ENCODE measurements at places on chromosomes 2 and 18.

DNA sequence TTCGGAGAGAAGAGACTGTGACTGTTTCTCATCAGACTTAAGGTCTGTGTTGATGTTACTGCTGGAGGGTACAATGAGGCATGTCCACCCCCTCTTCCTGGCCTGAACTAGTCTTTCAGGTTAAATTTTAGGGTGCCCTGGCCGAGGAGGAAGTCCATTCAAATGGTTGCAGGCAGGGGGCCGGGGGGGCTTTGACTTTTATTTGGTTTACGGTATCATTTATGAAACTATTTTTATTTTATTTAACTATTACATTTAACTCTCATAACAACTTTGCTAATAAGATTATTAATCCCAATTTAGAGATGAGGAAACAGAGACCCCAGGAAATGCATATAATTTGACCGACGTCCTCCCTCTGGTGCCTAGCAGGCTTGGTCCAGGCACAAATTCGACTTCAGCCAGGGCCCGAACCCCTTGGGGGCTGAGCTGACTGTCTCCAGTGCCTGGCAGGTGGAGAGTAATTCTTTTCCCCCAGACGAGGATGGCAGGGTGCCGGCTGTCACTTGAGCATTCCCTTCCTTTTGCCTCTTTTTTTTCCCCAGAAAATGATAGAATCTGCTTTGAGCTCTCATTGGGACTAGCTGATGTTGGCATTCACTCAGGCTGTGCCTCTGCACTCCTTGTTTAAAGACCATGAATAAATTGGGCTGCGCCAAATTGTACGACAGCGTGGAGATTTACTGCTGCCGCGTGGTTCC, 255.3 kb upstream of the SALL3 start:
- DNase-seq: no peak

- no peak for DNase-seq
Measured at GRCh38 chr2:202249521-202250253, 11.3 kb upstream of the SUMO1 start.

DNA sequence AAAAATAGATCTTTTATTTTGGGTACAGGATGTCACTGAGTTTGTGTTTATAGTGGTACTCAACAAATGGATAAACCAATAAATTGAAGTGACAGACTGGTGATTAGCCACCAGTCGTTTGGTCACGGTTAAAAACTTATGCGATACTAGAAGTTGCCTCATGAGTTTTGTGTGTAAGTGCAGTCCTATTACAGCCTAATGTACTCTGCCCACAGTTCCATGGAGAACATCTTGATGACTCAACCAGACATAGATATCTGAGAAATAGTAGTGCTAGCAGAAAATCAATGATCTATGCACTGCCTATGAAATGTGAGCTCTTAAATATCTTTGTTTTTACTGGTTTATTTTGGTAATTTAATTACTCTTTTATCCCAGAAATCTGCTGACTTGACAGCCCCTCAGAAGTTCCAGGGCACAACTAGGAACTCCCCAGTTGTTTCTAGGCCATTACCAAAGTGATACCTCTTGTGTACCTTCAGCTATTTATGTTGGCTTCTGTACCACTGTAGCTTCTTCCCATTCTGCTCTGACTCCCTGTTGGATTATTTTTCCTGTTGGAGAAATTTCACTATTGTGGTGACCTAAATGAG, 209.1 kb upstream of the KCNJ3 start:
- no peak for DNase-seq

- no peak for DNase-seq
Measured at GRCh38 chr2:211867845-211868451, 670.7 kb downstream of the ERBB4 start.

DNA sequence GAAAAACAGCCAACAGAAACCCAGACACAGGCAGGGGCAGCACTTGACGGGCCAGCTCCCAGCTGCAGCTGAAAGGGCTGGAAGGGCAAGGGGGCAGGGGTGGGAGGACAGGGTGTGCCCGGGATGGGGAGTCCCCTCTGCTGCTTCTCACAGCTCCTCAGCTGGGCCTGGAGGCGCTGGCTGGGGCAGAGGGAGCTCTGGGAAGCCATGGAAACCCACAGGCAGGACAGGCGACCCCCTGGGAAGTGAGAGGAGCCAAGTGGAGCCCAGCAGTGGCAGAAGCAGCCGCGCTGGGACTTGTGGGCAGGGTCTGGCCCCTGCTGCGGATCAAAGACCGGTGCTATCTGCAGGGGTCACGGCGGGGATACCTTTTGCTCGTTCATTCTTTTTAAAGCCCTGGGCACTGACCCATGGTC, 20.7 kb downstream of the OTOF start:
- no peak for DNase-seq

DNA sequence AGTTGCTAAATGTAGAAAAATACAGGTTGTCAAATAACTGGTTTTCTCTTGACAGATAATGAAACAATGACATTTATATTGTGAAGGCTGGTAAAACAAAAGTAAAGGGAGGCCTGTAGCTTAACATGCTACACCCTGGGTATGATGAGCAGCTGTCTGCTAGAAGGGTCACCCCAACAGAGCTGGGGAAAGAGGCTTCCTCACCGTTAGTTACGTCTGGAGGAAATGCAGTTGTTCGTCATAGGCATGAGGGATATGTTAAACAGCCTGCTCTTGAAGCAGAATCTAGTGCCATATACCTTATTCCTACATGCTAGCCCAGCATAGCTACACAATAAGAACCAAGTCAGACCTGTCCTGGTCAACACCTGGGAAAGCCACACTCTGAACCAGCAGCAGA, 49.9 kb downstream of the LPIN2 start:
- DNase-seq: peak; percentile 66

DNA sequence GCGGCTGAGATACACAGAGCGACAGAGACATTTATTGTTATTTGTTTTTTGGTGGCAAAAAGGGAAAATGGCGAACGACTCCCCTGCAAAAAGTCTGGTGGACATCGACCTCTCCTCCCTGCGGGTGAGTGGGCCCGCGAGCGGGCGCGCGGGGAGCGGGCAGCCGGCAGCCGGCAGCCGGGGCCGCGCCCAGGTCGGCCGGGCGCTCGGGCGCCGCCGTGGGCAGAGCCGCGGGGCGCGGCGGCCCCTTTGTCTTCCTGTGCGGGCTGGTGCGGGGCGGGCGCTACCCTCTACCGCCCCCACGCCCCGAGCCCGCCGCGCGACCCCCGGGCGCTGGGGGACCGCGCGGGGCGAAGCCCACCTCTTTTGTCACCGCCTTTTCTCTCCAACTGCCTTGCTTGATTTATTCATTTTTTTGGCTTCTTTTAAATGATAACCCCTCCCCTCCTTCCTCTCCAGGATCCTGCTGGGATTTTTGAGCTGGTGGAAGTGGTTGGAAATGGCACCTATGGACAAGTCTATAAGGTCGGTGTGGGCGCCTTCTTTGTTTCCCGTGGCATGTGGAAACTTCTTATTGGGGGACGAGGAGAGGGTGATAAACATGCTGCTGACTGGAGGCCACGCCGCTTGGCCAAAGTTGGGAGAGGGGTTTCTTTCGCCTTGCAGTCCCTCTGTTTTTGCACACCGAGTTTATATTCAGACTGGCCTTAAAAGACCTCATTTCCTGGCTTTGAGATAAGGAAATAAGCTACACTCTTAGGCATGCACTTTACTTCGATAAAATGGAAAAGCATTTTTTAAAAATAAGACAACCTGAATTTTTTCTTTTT, 722 bp downstream of the MAP4K4 start:
- no peak for DNase-seq

GRCh38 chr18:31660763-31661162, 23.6 kb downstream of the B4GALT6 start:
- no peak for DNase-seq

GRCh38 chr2:45288532-45289417, 279.5 kb upstream of the SIX2 start:
- no peak for DNase-seq

DNA sequence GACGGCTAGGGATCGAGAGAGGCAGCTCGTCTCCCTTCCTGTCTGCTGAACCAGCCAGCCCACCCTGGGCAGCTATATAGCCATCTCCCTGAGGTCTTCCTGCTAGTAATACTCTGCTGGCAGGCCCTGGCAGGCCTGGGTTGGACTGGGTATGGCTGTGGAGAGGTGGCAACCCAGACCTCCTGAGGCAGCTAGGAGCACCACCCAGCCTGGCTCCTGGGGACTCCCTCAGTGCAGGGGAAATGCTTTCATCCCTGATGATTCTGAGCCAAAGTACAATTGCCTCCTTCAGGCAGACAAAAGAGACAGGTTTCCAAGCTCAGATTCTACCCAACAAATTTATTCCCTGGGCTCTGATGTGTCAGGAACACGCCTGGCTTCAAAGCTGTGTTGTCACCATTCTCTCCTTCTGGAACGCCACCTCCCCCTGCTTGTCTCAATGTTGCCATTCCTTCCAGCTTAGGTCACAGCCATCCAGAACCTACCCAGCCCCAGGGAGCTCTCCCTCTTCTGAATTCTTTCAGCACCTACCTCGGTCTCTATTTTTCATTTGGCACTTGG, 4.7 kb upstream of the DNAJB2 start:
- DNase-seq: no peak

GRCh38 chr2:104378853-104379374, 475.0 kb upstream of the POU3F3 start:
- DNase-seq: peak; percentile 10

- no peak for DNase-seq
Measured at GRCh38 chr2:150653351-150653750, 165.9 kb upstream of the RND3 start.

- no peak for DNase-seq
Measured at GRCh38 chr2:114089636-114090319, 199.9 kb downstream of the ACTR3 start.

- DNase-seq: no peak
Measured at GRCh38 chr18:65761636-65762295, 11.0 kb downstream of the CDH7 start.

DNA sequence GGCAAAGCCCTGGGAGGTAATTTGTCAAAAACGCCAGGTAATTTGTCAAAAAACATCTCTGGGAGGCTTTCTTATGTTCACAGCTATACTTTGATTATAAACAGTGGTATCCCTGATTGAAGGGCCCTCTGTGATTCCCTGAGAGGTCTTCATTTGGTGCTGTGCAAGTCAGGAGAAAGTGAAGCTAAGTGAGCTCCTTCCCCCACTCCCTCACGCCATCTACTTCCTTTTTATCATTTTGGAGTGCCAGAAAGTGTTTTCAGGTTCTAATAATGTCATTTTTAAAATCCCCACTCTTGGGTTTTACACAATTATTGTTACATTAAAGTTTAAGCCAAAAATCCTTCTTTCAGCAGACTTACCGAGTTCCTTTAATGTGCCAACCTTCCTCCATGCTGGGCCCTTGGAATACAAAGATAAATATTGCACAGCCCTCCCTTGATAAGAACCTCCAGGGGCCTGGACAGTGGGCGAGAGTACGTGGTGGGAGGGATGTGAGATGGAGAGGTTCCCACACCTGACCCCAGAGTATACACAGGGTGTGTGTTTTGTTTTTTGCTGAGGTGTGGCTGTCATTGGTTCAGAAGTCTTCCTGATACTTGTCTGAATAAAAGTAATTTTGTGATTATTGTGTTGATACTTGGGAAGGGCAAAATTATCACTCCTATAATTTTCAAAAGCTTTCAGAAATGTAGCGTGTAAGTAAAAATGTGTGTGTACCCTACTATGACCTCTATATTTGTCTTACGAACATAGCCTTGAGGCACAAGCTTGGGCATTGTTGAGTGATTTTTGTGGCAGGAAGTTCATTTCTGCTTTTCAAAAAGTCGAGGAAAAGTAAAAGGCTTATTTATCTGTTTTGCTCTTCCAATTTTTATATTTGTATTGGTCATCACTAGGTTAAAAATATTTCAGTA, 8.2 kb downstream of the MAPRE2 start:
- DNase-seq: no peak

GRCh38 chr2:202339071-202339870, 36.9 kb upstream of the BMPR2 start:
- DNase-seq: no peak

DNA sequence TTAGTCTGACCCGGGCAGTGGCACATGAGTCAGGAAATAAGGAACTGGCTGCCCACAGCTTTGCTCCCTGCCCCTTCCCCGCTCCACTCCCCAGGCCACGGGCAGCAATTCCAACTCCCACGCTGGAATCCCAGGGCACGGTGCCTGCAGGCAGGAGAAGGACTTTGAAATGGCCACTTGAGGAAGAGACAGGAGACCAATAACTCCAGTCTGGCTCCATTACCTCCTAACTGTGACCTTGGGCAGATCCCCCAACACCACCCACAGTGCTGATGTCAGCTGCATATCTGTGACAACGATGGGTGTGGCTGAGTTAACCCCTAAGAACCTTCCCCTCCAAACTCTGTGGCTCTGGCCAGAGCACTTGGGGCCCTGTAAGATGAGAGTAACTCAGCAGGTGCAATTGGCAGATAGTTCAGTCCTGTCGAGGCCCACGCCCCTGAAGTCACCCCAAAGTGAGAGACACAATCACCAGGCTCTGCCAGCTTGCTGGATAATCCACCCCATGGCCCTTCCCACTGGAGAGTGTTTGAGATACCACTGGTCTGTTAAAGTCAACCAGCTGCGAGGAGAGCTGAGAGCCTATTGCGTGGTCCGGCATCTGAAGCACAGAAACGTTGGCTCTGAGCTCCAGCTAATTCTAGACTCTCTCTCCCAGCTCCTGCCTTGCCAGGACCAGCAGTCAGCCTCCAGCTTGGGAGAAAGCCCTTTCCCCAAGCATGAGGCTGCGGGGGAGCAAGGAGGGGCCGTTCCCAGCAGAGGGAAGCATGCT, 175.2 kb downstream of the TNS1 start:
- DNase-seq: no peak

- DNase-seq: no peak
Measured at GRCh38 chr2:220894069-220894468, 678.0 kb downstream of the EPHA4 start.

DNA sequence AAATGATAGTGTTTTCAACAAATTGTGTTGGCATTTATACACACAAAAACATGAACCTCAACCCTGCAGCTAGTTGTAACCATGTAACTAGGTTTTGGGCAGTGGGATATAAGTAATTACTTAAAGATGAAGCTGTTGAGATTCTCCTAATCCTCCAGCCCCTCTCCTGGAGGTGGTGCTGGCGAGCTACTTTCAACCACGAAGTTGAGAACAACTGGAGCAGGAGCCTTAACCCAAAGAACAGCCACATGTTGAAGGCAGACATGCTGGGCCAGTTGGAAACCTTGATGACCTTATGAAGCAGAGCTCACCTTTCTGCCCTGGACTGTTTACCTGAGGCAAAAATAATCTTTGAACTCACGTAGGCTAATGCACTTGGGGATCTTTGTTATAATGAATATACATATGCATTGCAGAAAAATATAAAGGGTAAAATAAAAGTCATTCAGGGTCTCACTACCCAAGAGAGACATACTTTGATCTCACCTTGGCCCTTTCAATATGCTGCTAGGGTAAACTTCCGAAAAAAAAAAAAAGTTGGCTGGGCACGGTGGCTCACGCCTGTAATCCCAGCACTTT, 89.6 kb upstream of the NPAS2 start:
- peak; percentile 45 for DNase-seq

- DNase-seq: peak; percentile 93
Measured at GRCh38 chr2:201118121-201118960, 2.4 kb downstream of the CFLAR start.

All from CD4-positive, alpha-beta T cell treated with Interleukin-6 for 4 hours (primary cell).